ENCODE measurements at places on chromosomes 3 and 15. TPM values are rescaled to one million over a fixed set of nuclear protein-coding genes. Genes with fewer than 3 reads are reported as not detected.
A peak's percentile ranks its signal among the peaks of the same experiment; 100 is the strongest.

- peaks cover 32% of the 10 kb centered on the region for H3K36me3 ChIP-seq
- no peaks in the 10 kb centered on the region for H3K27me3 ChIP-seq
- no peak overlapping the region for H3K27ac ChIP-seq
- DNase-seq: no peak
Measured at GRCh38 chr3:37249717-37250116, 75.3 kb upstream of the LRRFIP2 start.

GOLGA6D gene
- not detected for total RNA-seq

LTF gene
- total RNA-seq: 1.1 TPM

DNA sequence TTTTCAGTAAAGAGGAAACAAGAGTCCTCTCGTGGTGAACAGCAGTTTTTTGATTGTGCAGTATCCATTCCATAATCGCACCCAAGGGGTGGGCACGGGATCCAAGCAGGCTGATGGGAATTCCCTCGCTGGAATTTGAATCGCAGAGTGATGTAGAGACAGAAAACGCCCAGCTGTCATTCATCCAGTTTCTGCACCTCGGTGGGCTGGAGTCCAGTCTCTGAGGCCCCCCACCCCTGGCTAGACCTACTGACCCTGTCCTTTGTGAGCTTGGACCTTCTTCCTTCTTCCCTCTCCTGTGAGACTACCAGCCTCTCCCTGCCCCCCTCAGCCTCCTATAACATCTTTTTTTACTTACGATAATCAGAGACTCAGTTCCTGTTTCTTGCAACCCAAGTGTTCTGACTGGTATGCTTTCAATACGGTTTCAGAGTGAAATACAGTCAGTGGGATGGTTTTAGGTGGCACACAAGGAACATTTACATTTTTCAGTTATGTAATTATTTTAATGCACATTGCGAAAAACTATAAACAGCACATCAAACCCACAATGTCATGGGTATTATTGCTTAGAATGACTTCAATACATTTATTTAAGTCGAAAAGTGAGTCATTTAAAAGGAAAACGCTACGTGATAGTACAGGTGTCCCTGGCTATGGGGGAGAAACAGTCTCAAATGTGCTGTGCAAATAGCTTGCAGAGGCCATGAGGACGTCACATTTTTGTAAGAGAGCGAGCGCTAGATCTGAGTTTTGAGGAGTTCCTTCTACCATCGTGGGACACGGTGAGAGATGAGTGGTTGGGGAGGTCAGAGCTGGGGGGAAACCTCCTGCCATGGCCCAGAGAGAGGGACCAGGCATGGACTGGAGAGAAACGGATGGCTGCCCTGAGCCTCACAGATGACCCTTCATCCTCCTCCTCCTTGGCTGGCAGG is 37.5 kb upstream of the CHST2 start:
- no peak overlapping the region for H3K27ac ChIP-seq
- no peaks in the 10 kb centered on the region for H3K27me3 ChIP-seq
- peak; percentile 39 for DNase-seq
- H3K36me3 ChIP-seq: no peaks in the 10 kb centered on the region

DNA sequence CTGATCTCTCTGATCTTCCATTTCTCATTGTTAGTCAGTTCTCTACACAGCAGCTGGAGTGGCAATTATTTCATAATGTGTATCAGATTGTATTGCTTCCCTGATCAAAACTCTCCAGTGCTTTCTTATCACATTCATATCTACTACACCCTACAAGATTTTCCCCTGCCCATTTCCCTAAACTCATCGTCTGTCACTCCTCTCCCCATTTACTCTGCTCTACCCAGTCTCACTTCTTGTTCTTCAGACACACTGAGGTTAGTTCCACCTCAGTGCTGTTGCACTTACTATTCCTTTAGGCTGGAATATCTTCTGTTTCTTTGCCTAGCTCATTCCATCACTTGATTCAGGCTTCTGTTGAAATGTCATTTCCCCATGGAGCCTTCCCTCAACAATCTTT is 197.1 kb downstream of the SATB1 start:
- no peak overlapping the region for H3K27ac ChIP-seq
- H3K4me3 ChIP-seq: no peak overlapping the region
- no peaks in the 10 kb centered on the region for H3K4me1 ChIP-seq
- no peaks in the 10 kb centered on the region for H3K36me3 ChIP-seq
- DNase-seq: no peak

ZIC1 gene
- 1.6 TPM for total RNA-seq

- no peak overlapping the region for H3K27ac ChIP-seq
- H3K4me3 ChIP-seq: no peak overlapping the region
- no peaks in the 10 kb centered on the region for H3K36me3 ChIP-seq
Measured at GRCh38 chr3:153099131-153099530, 62.9 kb upstream of the RAP2B start.

DNA sequence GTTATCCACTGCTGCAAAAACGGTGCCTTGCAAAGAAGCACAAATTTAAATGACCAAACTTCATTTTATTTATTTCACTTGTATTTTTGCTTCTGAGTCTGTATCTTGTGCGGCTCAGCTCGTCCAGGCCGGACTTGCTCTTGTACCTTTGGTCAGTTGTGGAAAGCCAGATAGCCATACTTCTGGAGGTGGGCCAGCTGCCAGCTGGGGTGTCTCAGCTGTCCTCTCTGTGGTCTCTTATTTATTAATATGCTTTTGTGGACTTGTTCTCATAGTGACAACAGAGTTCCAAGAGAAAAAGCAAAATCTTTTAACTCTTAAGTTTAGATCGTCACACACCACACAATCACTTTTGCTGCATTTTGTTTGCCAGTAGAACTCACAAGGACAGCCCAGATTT is 87.7 kb downstream of the IL1RAP start:
- H3K4me1 ChIP-seq: no peaks in the 10 kb centered on the region
- no peak overlapping the region for H3K27ac ChIP-seq
- no peaks in the 10 kb centered on the region for H3K27me3 ChIP-seq
- H3K36me3 ChIP-seq: no peaks in the 10 kb centered on the region
- DNase-seq: no peak

ARIH1 gene
- total RNA-seq: 47.2 TPM

- H3K27me3 ChIP-seq: no peaks in the 10 kb centered on the region
- H3K36me3 ChIP-seq: no peaks in the 10 kb centered on the region
- H3K27ac ChIP-seq: no peak overlapping the region
- no peak for DNase-seq
- H3K4me1 ChIP-seq: no peaks in the 10 kb centered on the region
Measured at GRCh38 chr3:31754575-31755278, 222.0 kb downstream of the STT3B start.

GRCh38 chr15:72916378-72916777 is 132.8 kb upstream of the ADPGK start:
- no peaks in the 10 kb centered on the region for H3K36me3 ChIP-seq
- no peaks in the 10 kb centered on the region for H3K27me3 ChIP-seq

- no peak overlapping the region for H3K27ac ChIP-seq
- H3K4me1 ChIP-seq: no peaks in the 10 kb centered on the region
- H3K36me3 ChIP-seq: no peaks in the 10 kb centered on the region
- no peak overlapping the region for H3K4me3 ChIP-seq
- no peak for DNase-seq
Measured at GRCh38 chr15:89980896-89981295, 20.2 kb upstream of the ZNF710 start.

DNA sequence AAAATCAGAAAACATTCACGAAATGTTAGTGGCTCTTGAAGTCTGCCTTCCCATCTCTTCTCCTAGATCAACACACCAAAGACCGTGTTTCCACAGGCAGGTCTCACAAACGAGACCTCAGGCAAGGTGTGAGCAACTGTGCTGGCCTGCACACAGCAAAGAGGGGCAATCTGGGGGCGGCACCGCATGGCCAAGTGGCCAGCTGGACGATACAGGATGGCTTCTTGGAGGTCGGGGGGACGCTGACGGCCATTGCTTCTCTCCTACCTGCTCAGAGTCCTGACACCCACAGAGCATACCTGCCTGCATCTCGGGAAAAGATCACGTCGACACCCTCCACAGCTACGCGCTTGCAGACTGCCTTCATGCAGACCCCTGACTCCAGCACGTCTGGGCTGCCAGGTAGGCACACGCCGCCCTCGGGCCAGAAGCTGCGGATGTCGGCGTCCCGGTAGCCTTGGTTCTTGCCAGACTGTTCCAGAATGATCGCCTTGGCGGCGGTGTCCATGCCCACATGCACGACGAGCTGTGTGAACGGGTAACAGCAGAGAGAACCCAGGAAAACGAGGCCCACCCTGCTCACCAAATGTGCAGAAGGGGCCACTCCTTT is 38.4 kb downstream of the PGPEP1L start:
- no peak for DNase-seq
- H3K36me3 ChIP-seq: no peaks in the 10 kb centered on the region
- H3K27ac ChIP-seq: no peak overlapping the region
- H3K4me1 ChIP-seq: no peaks in the 10 kb centered on the region
- no peaks in the 10 kb centered on the region for H3K27me3 ChIP-seq
- no peak overlapping the region for H3K4me3 ChIP-seq

IL5RA gene
- not detected for total RNA-seq

DNA sequence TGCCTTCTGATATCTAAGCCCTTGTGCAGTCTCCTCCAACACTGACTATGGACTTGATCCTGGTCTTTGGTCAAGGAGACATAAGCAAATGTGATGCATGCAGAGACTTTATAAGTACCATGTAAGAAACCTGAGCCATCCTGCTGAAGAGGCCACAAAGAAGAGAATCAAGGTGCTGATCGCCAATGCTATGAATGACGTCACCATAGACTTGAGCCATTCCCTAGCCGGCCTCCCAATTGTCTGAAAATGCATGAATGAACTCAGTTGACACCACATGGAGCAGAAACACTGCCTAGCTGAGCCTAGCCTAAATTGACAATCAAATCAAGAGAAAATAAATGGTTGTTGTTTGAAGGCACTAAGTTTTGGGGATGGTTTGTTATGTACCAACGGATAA is 51.9 kb downstream of the CERS3 start:
- H3K27me3 ChIP-seq: no peaks in the 10 kb centered on the region
- H3K36me3 ChIP-seq: no peaks in the 10 kb centered on the region
- no peaks in the 10 kb centered on the region for H3K4me1 ChIP-seq

DNA sequence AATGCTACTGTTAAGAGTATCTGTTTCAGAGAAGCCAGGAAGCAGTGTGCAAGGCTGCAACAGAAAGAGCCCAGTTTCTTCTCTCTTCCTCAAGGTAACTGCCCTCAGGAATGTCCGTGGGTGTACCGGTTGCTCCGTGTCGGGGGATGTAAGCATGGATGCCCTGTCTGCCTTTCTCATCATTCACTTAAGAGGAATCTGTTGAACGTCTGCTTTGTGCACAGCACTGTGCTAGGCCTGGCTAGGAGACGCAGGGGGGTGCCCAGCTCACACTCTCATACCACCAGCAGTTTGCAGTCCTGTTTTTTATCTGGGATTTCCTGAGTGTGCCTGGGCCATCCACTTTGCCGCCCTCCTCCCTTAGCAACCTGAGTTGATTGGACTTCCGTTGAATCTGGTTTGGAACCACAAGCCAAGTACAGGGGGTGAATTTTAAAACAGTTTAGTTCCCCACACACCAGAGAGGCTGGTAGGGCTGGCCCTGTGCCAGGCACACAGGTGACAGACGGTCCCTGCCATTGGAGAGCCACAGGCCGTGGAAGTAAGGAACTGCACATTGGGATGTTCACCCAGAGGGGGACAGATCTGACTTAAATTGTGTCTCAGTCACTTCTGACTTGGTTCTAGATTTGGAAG is 11.2 kb downstream of the BOC start:
- no peak overlapping the region for H3K27ac ChIP-seq
- no peaks in the 10 kb centered on the region for H3K36me3 ChIP-seq
- no peak for DNase-seq
- no peak overlapping the region for H3K4me3 ChIP-seq
- H3K27me3 ChIP-seq: no peaks in the 10 kb centered on the region
- no peaks in the 10 kb centered on the region for H3K4me1 ChIP-seq

DNA sequence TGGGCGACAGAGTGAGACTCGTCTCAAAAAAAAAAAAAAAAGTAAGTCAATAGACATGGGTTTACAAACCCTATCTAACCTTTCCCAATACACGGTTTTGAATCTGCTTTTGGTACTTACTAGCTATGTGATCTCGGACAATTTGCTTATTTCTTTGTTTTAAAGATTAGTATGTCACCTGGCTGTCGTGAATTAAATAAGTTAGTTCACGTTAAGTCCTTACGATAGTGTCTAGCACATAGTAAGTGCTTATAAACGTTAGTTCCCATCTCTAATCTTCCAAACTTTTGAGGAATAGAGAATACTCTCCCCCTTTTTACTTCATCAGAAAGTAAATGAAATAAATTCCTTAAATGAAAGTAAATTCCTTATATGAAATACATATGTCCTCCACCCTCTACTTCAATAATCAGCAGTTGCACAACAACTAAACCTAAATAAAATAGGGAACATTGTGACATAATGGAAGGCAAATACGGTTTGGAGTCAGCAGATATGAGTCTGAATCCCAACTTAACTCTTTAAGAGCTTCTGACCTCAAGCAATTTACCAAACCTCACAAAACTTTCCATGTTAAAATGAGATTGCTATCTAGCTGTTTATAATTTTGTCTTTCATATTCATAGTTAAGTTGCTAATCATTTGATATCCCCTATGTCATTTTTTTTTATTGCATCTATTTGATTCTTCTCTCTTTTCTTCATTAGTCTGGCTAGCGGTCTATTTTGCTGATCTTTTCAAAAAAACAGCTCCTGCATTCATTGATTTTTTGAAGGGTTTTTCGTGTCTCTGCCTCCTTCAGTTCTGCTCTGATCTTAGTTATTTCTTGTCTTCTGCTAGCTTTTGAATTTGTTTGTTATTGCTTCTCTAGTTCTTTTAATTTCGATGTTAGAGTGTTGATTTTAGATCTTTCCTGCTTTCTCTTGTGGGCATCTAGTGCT is 134.6 kb downstream of the PEAK1 start:
- no peak overlapping the region for H3K27ac ChIP-seq
- H3K27me3 ChIP-seq: no peaks in the 10 kb centered on the region
- no peak overlapping the region for H3K4me3 ChIP-seq
- DNase-seq: no peak

DNA sequence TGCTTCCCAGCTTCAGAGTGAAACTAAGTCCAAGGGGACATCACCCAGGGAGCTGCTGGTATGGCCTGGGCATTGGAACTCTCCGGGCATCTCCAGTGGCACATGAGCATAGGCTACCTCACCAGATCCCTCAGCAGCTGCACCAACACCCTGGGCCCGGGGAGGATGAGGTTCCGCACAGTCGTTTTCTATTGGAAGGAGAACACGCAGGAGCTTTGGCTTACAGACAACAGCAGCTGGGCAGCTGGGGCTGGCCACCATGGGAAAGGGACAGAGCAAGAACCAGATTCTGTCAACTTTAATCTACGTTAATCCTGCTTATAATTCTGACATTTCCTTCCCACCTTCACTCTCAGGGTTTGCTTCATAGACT is 65.5 kb downstream of the MYO1E start:
- H3K27ac ChIP-seq: no peak overlapping the region
- no peak for DNase-seq
- no peaks in the 10 kb centered on the region for H3K36me3 ChIP-seq
- no peak overlapping the region for H3K4me3 ChIP-seq

DNA sequence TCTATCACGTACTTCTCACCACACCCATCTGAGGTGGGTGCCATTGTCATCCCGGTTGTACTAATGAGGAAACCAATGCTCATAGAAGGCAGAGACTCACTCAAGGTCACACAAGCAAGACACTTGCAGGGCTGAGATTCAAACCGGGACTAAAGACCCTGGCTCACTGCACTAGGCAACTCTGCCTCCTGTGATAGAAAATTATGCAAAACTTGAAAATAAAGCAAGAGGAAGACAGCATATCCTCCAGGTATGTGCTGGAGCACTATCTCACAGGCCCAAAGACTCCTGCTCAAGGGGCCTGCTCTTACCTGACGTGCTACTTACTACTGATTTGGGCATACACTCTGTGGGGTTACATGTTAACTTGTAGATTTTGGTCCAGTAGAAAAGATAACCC is 25.6 kb downstream of the ANXA2 start:
- H3K27ac ChIP-seq: peak overlapping the region; percentile 83
- no peaks in the 10 kb centered on the region for H3K4me1 ChIP-seq
- no peaks in the 10 kb centered on the region for H3K27me3 ChIP-seq
- H3K4me3 ChIP-seq: no peak overlapping the region
- no peak for DNase-seq

All from Peyer's patch (tissue), 4 donors.